ENCODE measurements at places on chromosomes 1 and 21.

- no peak for DNase-seq
Measured at GRCh38 chr1:170732252-170732588, 68.3 kb downstream of the PRRX1 start.

- no peak for DNase-seq
Measured at GRCh38 chr1:87058343-87058649, 143.9 kb downstream of the HS2ST1 start.

GRCh38 chr1:151043163-151043562 is 4.4 kb upstream of the C1orf56 start:
- DNase-seq: no peak

DNA sequence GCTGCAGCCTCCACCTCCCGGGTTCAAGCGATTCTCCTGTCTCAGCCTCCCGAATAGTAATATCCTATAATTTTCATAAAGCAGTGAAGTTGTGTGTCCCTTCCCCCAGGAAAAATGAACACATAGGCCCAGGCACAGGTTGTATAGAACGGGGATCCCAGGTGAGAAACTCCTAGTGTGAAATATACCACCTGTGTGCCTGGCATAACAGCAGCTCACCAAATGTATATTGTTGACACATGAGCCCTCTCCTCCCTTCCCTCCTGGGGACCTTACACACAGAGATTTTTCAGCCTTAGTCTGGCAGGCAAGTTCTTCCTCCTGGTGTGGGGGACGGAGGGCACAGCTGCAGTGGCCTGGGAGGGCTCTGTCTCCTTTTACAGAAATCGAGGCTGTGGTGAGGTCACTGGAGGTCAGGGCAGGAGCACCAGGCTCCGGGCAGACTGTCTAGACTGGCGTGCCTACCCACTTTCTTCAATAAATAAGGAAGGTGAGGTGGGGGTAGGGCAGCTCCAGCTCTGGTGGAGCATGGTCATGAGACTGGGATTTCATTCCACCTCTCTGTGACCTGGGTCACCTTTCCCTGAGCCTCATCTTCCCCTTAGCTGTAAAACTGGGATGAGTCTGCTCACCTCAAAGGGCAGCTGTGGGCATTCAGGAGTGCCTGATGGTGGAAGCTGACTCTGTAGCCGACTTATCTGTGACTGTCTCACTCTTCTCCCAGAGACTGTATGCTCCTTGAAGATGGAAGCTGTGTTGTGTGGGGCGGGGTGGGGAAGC is 14.3 kb downstream of the RCC1 start:
- DNase-seq: no peak

- no peak for DNase-seq
Measured at GRCh38 chr1:232111611-232112010, 485.0 kb downstream of the DISC1 start.

DNA sequence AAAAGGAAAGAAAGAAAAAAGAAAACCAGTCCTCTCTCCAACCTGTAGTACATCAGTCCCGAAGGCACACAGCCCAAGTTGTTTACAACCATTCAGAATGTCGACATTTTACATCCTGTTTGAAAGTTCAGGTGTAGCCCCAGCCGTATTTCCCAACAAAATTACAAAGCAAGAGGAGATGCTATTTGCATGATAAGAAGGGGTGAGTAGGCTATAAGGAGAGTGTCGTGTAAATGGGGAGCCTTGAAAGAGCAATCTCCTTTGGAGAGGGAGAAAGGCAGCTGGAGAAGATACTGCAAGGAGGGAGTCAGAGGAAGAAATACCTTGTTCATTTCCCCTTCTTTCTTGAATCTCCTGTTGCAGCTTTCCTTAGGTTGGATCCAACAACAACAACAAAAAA is 35.5 kb upstream of the DENND1B start:
- no peak for DNase-seq

DNA sequence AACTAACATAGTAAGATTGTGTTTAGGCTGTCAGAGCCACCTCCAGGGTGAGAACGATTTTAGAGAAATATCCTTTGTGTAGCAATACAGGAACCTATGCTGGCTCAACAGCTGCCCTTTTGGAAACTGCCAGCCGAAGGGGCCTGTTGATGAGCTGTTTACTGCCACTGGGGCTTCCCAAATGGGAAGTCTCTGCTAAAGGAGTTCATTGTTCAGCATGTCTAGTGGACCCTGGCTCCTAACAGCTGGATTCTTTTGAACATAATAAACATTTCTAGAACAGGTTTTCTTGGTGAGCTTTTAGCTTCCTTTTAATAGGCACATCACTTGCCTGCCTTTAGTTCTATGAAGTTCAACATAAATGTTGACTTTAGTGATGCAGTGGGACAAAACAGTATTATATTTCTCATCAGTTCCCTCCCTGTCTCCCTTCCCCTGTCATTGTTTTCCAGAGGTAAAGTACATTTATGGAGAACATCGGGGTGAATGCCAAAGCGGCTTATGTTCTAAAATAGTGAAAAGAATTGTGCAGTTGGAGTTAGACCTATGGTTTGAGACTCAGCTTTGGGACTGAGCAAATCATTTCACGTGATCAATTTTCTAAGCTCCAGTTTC is 57.4 kb downstream of the UCK2 start:
- no peak for DNase-seq

GRCh38 chr1:44616284-44616990 is 57.8 kb downstream of the TMEM53 start:
- no peak for DNase-seq

GRCh38 chr1:160125746-160126145 is 10.2 kb downstream of the ATP1A2 start:
- DNase-seq: no peak

GRCh38 chr1:111441573-111442192 is 7.4 kb downstream of the WDR77 start:
- peak; percentile 64 for DNase-seq

DNA sequence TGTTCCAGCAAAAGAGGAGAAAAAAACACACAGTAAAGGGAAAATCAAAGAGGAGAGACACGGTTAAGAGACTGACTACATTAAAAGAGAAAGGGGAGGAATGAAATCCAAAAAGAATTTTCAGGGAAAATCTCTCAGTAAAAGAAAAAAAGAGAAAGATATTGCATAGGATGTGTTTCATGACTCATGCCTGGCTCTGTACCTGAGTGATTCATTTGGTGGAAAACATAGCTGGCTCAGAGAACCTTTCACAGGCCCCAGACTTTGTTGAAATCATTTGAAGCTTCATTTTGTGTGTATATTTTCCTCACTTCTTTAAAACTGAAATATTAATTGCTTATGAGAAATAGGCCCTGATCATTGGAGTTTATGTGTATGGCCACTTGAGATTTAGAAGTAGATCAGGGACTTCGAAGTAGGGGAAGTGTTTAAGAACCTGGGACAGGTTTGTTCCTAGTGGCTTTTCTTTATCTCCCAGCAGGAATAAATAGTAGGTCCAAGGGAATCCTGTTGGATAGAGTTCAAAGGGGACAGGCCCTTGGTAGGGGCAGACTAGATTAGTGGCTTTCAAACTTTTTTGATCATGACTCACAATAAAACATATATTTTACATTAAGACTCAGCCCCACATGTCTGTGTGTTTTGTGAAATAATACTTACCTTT is 239.1 kb upstream of the SGIP1 start:
- no peak for DNase-seq

GRCh38 chr21:14591377-14591776 is 45.3 kb upstream of the SAMSN1 start:
- no peak for DNase-seq

GRCh38 chr1:57576756-57577155 is 152.9 kb upstream of the DAB1 start:
- no peak for DNase-seq

DNA sequence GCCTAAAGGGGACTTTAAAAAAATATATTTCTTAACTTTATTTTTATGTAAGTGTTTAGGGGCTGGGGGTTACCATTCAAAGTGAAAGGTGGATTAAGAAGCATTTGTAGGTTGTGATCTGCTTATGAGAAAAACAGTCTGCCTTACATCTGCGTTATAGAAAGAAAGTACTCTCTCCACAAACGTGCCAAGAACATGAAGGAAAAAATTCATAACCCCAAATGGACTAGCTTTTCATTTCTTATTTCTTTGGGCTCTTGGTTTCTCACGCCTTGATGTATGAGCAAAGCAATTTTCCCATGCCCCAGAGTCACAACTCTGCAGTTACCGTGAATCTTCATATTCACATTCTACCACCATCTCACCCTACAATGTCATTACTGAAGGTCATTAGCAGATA is 1165.1 kb upstream of the ADGRL4 start:
- no peak for DNase-seq

GRCh38 chr1:165629848-165630628 is 996 bp upstream of the MGST3 start:
- no peak for DNase-seq

- no peak for DNase-seq
Measured at GRCh38 chr1:30318413-30318812, 405.0 kb downstream of the MATN1 start.

All from CD4-positive, alpha-beta memory T cell (primary cell).